Activated naive CD4-positive, alpha-beta T cell treated with anti-CD3 and anti-CD28 coated beads for 36 hours (primary cell): ENCODE measurements at places on chromosomes 6 and 20. TPM values are rescaled to one million over a fixed set of nuclear protein-coding genes. Genes with fewer than 3 reads are reported as not detected.
A peak's percentile ranks its signal among the peaks of the same experiment; 100 is the strongest.

The PLA2G7 gene
- not detected for total RNA-seq

DNA sequence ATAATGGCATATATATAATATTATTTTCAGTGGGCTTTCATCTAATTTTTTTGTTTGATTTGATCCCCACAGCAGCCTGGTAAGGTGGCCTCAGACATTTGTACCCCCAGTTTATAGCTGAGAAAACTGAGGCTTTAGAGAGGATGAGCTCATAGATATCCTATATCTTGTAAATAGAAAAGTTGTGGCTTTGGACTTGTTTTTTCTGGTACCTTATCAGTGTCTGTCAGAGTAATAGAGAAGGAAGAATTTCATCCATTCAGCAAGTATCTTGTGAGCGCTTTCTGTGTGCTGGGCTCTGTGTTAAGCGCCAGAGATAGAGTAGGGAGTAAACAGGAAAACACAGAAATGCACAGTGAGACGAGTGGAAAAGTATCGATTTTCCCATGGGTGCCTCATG lies 27.9 kb downstream of the TAF11 start:
- no peak overlapping the region for H3K4me3 ChIP-seq
- peaks cover 4% of the 10 kb centered on the region for H3K4me1 ChIP-seq
- H3K27me3 ChIP-seq: no peaks in the 10 kb centered on the region
- no peak overlapping the region for H3K27ac ChIP-seq

- DNase-seq: no peak
- H3K27me3 ChIP-seq: no peaks in the 10 kb centered on the region
- no peaks in the 10 kb centered on the region for H3K4me1 ChIP-seq
- no peak overlapping the region for H3K27ac ChIP-seq
These were observed 39.0 kb upstream of the ARMC2 start for GRCh38 chr6:108809211-108809610.

GRCh38 chr20:32907886-32908285 lies 49.2 kb downstream of the EFCAB8 start:
- H3K27ac ChIP-seq: no peak overlapping the region
- peaks cover 18% of the 10 kb centered on the region for H3K4me1 ChIP-seq
- H3K27me3 ChIP-seq: no peaks in the 10 kb centered on the region
- H3K36me3 ChIP-seq: no peaks in the 10 kb centered on the region
- DNase-seq: no peak
- H3K4me3 ChIP-seq: no peak overlapping the region

- DNase-seq: peak; percentile 75
- H3K4me1 ChIP-seq: peaks cover 31% of the 10 kb centered on the region
- no peaks in the 10 kb centered on the region for H3K36me3 ChIP-seq
- no peaks in the 10 kb centered on the region for H3K27me3 ChIP-seq
These were observed 171.4 kb downstream of the GMPR start for GRCh38 chr6:16409531-16410441.

DNA sequence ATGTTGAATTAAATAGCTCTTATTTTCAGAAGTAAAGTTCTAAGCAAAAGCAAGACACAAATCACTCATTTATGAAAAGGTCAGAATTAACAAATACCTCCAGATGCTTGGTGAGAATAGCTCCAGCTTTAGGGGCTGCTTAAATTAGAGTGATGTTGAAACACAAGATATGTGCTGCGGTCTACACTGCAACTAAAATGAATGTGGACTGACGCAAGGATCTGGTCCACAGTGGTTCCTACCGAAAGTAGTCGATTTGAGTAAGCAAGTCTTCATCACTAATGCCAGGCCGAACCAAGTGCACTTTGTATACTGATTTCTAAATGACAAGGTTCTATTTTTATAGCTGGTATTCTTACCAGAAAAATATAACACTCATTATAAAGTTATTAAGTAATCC lies 96.3 kb downstream of the PRDM1 start:
- no peak for DNase-seq
- H3K4me3 ChIP-seq: no peak overlapping the region
- peaks cover 37% of the 10 kb centered on the region for H3K4me1 ChIP-seq
- no peak overlapping the region for H3K27ac ChIP-seq
- H3K36me3 ChIP-seq: peaks cover 7% of the 10 kb centered on the region
- H3K27me3 ChIP-seq: no peaks in the 10 kb centered on the region

The NT5E gene
- 0.55 TPM for total RNA-seq

The EPPIN gene
- not detected for total RNA-seq

GRCh38 chr6:168107191-168107983 lies 28.4 kb upstream of the FRMD1 start:
- no peaks in the 10 kb centered on the region for H3K36me3 ChIP-seq
- DNase-seq: no peak
- H3K27ac ChIP-seq: no peak overlapping the region
- H3K4me1 ChIP-seq: no peaks in the 10 kb centered on the region
